Transverse colon (tissue), 4 donors: ENCODE measurements at places on chromosomes 2 and 18. TPM values are rescaled to one million over a fixed set of nuclear protein-coding genes. Genes with fewer than 3 reads are reported as not detected.

The ZBTB7C gene
- total RNA-seq = 38.8 TPM

DNA sequence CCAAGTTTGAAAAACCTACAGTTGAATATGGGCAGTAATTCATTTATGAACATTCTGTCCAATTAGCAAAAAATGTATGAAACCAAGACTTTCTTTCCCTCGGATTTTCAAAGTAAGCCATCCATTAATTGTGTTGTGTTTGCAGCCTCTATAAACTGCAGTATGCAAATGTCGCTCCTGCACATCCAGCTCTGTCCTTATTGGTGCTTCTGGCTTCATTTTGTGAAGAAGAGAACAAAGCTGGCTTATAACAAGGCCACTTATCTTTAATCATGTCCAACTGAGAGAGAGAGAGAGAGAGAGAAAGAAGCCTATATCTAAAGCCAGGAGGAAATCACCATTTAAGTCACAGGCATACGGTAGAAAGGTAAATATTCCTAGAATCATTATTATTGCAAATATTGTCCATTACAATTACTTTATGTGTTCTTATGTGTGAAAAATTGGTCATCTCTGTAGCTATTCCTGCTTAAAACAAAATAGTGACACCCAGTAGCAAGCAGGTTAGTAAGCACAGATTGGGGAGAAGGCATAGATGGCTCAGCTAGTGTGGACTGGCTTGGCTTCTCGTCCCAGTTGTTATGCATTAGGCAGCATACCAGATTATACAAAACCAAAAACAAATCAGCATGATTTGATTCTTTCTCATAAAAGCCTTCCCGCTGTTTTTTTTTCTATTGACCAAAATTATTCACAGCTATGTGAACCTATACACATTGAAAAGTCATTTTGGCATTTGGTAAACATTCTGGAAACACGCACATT is 726.4 kb upstream of the SOX11 start:
- no peak overlapping the region for H3K4me3 ChIP-seq
- H3K27me3 ChIP-seq = no peaks in the 10 kb centered on the region
- no peak for DNase-seq
- no peak overlapping the region for H3K27ac ChIP-seq
- H3K4me1 ChIP-seq = no peaks in the 10 kb centered on the region

- DNase-seq = no peak
- peaks cover 21% of the 10 kb centered on the region for H3K27me3 ChIP-seq
- H3K36me3 ChIP-seq = no peaks in the 10 kb centered on the region
These were observed 2.8 kb upstream of the ZBTB14 start for GRCh38 chr18:5298156-5298852.

DNA sequence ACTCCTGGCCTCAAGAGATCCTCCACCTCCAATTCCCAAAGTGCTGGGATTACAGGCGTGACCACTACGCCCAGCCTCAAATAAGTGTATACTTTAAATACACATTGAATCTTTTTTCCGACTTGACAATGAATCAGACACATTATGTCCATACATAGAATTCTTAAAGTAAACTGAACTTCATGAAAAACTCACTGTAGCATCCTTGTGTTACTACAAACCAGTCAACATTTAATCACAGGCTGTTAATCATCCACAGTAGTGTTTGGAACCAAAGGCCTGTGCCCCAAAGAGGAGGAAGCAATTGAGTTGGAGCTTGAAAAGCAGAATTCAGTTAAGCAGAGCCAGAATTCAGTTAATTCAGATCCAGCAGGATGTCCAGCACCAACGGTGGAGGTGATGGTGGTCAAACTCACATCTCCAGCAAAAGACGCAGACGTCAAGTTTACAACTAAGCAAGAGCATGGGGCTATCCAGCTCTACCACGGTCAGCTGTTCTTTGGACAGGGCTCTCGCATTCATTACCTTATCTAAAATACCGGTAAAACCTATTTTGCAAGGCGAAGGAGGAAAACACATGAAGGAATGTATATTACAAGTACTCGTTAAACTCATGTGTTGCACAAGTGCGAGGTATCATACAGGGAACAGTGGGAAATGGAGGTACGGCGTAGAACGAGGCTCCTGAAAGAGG is 1.2 kb downstream of the SLC39A6 start:
- H3K4me3 ChIP-seq = no peak overlapping the region
- no peak for DNase-seq
- no peaks in the 10 kb centered on the region for H3K36me3 ChIP-seq
- H3K27ac ChIP-seq = peak overlapping the region; percentile 99
- H3K4me1 ChIP-seq = peaks cover 16% of the 10 kb centered on the region

DNA sequence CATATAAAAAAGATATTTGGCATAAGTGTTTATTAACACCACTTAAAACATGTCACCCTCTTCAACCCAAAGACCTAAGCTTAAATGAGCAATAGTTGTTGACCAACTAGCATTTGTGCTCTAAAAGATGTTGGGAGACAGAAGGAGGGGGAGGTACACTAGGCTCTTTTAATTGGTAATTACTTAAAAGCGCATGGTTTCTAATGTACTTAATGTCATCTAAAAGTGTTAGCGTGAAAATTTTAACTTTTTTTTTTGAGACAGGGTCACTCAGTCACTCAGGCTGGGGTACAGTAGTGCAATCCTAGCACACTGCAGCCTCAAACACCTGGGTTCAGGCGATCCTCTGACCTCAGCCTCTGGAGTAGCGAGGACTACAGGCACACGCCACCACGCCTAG is 5.5 kb downstream of the WDSUB1 start:
- H3K4me3 ChIP-seq = no peak overlapping the region
- no peak for DNase-seq
- no peaks in the 10 kb centered on the region for H3K27me3 ChIP-seq
- H3K36me3 ChIP-seq = no peaks in the 10 kb centered on the region
- no peak overlapping the region for H3K27ac ChIP-seq
- no peaks in the 10 kb centered on the region for H3K4me1 ChIP-seq

DNA sequence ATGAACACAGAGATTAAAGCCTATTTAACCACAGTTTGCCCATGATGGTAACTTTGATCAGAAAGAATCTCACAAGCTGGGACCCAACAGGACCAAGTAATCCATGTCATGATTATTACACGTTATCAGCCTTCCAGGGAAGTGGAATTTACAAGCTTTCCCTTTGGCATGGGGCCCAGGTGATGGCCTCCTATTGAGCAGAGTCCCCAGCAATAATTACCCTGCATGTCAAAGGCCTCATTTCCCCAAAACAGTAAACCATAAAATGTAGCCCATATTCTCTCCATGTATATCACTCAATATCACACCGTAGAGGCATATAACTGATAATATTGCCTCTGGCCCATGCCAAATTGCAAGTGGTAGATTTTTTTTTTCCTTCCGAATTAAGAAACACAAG is 38.9 kb downstream of the PRKRA start:
- no peaks in the 10 kb centered on the region for H3K27me3 ChIP-seq
- no peaks in the 10 kb centered on the region for H3K36me3 ChIP-seq
- peaks cover 23% of the 10 kb centered on the region for H3K4me1 ChIP-seq
- no peak overlapping the region for H3K27ac ChIP-seq
- no peak for DNase-seq
- no peak overlapping the region for H3K4me3 ChIP-seq

DNA sequence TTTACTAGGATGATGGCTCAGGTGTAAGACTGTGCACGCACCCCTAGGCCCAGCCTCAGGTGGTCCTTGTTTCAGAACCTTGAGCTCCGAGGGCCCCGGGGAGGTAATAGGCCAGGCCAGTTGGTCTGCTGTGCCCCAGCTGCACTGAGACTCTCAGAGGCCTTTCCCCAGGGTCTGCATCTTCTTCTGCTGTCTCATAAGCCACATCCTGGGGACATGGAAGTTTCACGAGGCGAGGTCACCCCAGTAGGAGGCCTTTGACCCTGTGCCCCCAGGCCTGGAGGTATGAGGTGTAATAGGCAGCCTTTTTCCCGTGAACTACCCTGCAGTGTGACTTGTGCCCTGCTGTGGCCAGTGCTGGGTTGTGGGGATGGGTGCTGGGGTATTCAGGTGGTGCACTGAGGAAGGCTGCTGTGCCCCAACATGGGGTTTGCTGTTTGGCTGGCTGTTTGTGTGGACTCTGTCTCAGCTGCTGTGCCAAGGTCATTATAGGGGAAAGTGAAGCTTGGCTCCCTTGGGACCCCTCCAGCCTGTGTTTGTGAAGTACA is 6.9 kb downstream of the OXER1 start:
- H3K27ac ChIP-seq = no peak overlapping the region
- no peaks in the 10 kb centered on the region for H3K27me3 ChIP-seq
- H3K4me3 ChIP-seq = no peak overlapping the region
- no peaks in the 10 kb centered on the region for H3K4me1 ChIP-seq

The OTOF gene
- total RNA-seq = not detected

DNA sequence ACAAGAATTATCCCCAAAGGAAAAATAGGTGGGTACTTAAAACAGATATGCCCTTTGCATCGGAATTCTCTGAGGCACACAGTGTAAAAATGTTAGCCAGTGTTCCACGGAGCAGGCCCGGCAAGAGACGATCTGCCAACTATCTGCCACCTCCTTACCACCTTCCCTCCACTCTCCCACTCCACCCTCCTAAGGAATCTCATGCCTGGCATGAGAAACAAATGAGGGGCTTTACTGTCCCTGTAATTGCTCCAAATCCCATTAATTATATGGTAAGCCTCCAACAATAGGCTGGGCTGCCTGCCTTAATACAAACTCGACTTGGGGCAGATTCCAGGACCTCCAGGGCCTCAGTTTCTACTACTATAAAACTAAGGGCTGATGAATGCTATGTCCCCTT is 102.3 kb downstream of the ZBTB7C start:
- no peak for DNase-seq
- H3K4me3 ChIP-seq = no peak overlapping the region
- H3K27ac ChIP-seq = no peak overlapping the region

GRCh38 chr2:175964195-175964594 is 37.9 kb downstream of the LNPK start:
- H3K27ac ChIP-seq = no peak overlapping the region
- H3K27me3 ChIP-seq = no peaks in the 10 kb centered on the region
- no peaks in the 10 kb centered on the region for H3K4me1 ChIP-seq
- H3K4me3 ChIP-seq = no peak overlapping the region

The RGPD8 gene
- 32.4 TPM for total RNA-seq

DNA sequence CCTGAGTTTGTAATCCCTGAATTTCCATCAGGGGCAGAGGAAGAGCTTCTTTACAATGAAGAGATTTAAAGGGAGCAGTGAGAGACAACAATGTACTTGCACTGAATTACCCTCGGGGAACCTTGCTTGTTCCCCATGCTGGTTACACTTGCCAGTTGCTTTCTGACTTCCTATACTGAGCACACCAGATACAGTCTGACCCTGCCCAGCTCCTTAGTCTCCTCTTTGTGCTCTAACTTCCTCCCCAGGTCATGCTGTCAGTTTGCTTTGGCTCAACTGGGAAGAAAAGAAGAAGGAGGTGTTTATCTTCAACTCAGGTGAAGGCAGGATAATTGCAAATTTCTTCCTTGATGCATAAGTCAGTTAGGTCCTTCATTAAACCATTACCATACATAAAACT is 658.4 kb downstream of the NYAP2 start:
- H3K4me1 ChIP-seq = no peaks in the 10 kb centered on the region

The TMEM17 gene
- total RNA-seq = 0.96 TPM

The MGAT4A gene
- total RNA-seq = 29.9 TPM

The CHRND gene
- not detected for total RNA-seq

DNA sequence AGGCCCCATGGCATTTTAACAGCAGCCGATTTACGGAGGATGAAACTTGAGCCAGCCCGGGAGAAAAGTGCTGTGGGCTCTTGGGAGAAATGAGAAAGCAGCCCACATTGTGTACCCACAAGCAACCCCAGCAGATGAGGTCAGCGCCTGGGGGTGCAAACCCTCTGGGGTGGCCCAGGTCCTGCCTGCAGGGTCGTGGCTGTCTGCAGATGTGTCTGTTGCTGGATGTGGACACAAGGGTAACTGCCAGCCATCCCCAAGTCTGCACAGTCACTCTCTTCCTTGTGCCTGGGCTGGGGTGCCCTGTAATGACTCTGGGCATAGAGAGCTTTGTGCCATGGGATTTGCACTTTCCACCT is 170.8 kb downstream of the PRKCE start:
- peak overlapping the region; percentile 71 for H3K27ac ChIP-seq
- no peaks in the 10 kb centered on the region for H3K27me3 ChIP-seq
- no peak for DNase-seq
- H3K4me3 ChIP-seq = no peak overlapping the region
- no peaks in the 10 kb centered on the region for H3K36me3 ChIP-seq

The C2orf78 gene
- not detected for total RNA-seq

The RBM44 gene
- total RNA-seq = 0.95 TPM

The PROKR1 gene
- not detected for total RNA-seq
